HFFc6 (cell line): ENCODE measurements at places on chromosomes 5 and 9.

DNA sequence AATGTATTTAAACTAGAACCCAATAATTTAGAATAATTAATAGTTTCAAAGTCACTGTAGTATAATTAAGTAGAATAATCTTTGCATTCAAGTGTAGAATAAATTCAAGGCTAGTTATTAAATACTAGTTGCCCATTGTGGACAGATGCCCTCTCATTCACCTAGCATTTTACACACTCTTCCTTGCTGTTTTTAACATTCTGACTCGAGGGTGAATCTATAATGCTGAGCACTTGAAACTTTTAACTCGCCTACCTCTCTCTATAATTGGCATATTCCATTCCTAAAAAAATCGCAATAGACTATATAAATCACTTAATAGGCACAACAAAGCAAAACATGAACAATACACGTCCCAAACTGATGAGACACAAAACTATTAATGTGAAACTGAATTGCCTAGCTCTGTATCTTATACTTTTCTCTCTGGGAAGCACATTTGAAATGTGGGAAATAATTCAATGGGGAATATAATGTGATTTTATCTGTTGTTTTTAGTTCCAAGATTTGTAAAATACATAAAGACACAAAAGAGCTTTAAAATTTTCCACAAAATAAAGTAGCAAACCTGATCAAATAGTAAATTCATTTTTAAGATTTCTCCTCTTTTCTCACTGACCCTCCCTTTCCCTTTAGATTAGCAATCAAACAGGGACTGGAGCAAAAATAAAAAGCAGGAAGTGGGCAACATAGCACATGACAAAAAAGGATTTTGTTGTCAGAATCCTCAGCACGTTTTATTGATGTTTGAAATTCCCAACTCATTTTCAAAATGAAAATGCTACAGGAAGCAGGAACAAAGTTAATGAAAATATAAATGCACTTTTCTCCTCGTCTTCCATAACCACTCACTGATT lies 295.6 kb downstream of the PDE4D start:
- peaks cover 20% of the 10 kb centered on the region; the same call in 1 of the 2 replicates for H3K4me1 ChIP-seq
- H3K36me3 ChIP-seq: no peaks in the 10 kb centered on the region
- H3K27me3 ChIP-seq: 0 out of 2 replicates have a peak, but pooled peaks cover 2% of the 10 kb centered on the region
- peak overlapping the region; percentile 77 for H3K4me3 ChIP-seq
- no peak for DNase-seq

GRCh38 chr9:18496256-18497000 lies 22.5 kb downstream of the ADAMTSL1 start:
- H3K27ac ChIP-seq: peak overlapping the region; percentile 9; the same call in 1 of the 2 replicates
- peaks cover 37% of the 10 kb centered on the region for H3K4me1 ChIP-seq
- peaks cover 58% of the 10 kb centered on the region for H3K36me3 ChIP-seq
- H3K4me3 ChIP-seq: no peak overlapping the region

GRCh38 chr9:121299467-121300282 lies 31.7 kb downstream of the GSN start:
- peak overlapping the region; percentile 76 for H3K27ac ChIP-seq
- H3K36me3 ChIP-seq: peaks cover 17% of the 10 kb centered on the region
- H3K4me3 ChIP-seq: peak overlapping the region; percentile 83

DNA sequence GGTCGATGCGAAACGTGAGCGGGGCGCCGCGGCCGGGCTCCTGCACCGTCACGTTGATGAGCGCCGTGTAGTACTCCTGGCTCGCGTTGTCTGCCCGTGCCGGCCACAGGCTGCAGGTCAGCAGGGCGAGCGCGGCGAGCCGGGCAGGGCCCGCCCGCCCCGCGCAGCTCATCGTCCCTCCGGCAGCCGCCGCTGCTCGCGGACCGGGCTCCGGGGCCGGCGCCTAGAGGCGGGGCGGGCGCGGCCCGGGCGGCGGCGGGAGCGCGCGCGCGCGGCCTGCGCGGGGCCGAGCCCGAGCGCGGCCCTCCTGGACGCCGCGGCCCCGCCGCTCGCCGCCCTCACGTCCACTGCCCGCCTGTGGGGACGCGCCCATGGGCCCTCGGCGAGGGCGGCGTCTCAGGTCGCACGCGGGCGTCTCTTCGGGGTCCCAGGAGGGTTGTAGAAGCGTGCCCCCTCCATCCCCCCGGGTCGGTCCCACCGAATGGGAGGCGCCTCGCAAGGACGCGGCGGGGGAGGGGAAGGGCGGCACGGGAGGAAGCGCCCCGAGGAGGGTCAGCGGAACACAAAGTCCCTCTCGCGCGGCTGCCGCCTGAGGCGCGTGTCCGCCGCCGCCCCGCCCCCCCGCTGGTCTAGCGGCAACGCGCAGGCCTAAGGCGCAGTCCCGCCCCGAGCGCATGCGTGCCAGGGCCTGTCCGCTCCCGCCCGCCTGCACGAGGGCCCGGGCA lies at the start of gene RNF130:
TSS of gene RNF130 (minus strand) at position 229 of the 725 bp plus-strand sequence. CDS start at position 172, 57 bp downstream.
- peak within 1 kb of the TSS; percentile 73; the same call in 1 of the 2 replicates for H3K27ac ChIP-seq
- H3K4me1 ChIP-seq: no peaks in the 10 kb centered on the region
- peaks cover 11% of the 10 kb centered on the region for H3K27me3 ChIP-seq
- H3K36me3 ChIP-seq: peaks cover 4% of the 10 kb centered on the region; the same call in 1 of the 2 replicates
- peak; percentile 49 for DNase-seq

- H3K4me1 ChIP-seq: no peaks in the 10 kb centered on the region
- H3K36me3 ChIP-seq: no peaks in the 10 kb centered on the region
- H3K27me3 ChIP-seq: peaks cover 46% of the 10 kb centered on the region
- no peak overlapping the region for H3K27ac ChIP-seq
Observed at GRCh38 chr9:36831381-36832161, 202.5 kb downstream of the PAX5 start.

DNA sequence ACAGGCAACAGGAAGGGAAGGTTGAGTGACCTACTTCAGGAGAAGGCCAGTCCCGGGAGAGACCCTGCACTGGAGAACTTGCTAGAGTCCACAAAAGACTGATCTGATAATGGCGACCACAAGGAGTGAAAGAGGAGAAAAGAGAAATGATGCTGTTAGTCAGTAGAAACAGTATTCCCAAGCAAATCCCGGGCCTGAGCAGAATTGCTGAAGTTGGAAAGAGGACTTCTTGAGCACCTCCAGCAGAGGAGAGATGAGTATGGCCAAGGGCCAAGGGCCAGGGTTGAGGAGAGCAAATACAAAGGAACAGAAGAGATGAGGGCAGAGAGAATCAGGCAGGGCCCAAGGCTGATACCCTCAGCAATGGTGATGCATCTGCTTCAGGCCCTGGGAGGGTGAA lies 392.2 kb downstream of the EBF1 start:
- peaks cover 6% of the 10 kb centered on the region; the same call in 1 of the 2 replicates for H3K36me3 ChIP-seq
- no peak overlapping the region for H3K27ac ChIP-seq

DNA sequence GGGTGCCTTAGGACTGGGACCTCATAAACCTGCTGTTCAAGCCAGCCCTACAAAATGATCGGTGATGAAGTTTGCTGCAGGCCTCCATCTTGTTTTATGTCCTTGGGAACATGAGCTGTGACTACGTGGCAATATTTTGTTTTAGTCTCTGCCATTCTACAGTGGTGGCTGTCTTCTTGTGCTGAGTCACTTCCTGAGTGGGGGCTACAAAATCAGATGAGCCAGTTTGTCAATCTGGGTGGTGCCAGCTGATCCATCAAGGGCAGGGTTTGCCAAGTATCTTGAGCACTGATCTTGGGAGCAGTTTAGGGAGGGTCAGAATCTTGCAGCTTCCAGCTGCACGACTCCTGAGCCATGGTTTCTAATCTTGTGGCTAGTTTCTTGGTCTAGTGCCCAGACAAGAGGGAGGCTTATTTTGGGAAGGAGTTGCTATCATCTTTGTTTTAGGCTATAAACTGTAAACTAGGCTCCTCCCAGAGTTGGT lies 94.7 kb downstream of the YTHDC2 start:
- DNase-seq: no peak
- H3K4me1 ChIP-seq: peaks cover 20% of the 10 kb centered on the region
- H3K4me3 ChIP-seq: no peak overlapping the region
- H3K27me3 ChIP-seq: no peaks in the 10 kb centered on the region; the same call in 1 of the 2 replicates
- H3K36me3 ChIP-seq: no peaks in the 10 kb centered on the region

DNA sequence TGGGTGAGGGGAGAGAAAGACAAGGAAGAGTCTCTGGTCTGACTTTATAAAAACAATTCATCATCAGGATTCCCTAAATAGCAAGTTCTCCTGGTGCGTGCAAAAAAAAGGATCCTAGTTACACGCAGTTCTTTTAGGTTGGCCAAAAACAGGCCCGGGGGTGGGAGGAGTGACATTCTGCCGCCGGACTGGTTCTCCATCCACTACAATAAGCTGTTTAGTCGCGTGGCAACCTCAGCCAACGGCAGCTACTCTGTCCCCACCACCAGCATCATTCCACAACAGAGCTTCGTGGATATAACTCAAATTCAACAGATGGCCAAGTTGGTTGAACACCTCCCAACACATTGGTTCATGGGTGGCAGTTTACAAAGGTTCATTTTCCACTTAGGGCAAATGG lies 2.9 kb upstream of the FAM163B start:
- DNase-seq: no peak
- no peak overlapping the region for H3K4me3 ChIP-seq
- H3K4me1 ChIP-seq: no peaks in the 10 kb centered on the region

GRCh38 chr9:91577633-91578061 lies 154.0 kb upstream of the NFIL3 start:
- H3K27ac ChIP-seq: no peak overlapping the region
- no peaks in the 10 kb centered on the region for H3K36me3 ChIP-seq
- peaks cover 14% of the 10 kb centered on the region; the same call in 1 of the 2 replicates for H3K27me3 ChIP-seq
- no peak for DNase-seq
- H3K4me3 ChIP-seq: no peak overlapping the region
- no peaks in the 10 kb centered on the region for H3K4me1 ChIP-seq

- no peak overlapping the region for H3K4me3 ChIP-seq
- H3K27me3 ChIP-seq: no peaks in the 10 kb centered on the region; the same call in 1 of the 2 replicates
- H3K4me1 ChIP-seq: no peaks in the 10 kb centered on the region
- no peaks in the 10 kb centered on the region for H3K36me3 ChIP-seq
- no peak for DNase-seq
- no peak overlapping the region for H3K27ac ChIP-seq
Observed at GRCh38 chr5:83357621-83358231, 113.8 kb upstream of the VCAN start.

- peak; percentile 57 for DNase-seq
- peaks cover 41% of the 10 kb centered on the region for H3K4me1 ChIP-seq
- H3K27ac ChIP-seq: peak overlapping the region; percentile 71
- peaks cover 57% of the 10 kb centered on the region for H3K36me3 ChIP-seq
- H3K4me3 ChIP-seq: peak overlapping the region; percentile 28
- H3K27me3 ChIP-seq: no peaks in the 10 kb centered on the region; the same call in 1 of the 2 replicates
Observed at GRCh38 chr5:95773335-95774059, 42.4 kb downstream of the RHOBTB3 start.

DNA sequence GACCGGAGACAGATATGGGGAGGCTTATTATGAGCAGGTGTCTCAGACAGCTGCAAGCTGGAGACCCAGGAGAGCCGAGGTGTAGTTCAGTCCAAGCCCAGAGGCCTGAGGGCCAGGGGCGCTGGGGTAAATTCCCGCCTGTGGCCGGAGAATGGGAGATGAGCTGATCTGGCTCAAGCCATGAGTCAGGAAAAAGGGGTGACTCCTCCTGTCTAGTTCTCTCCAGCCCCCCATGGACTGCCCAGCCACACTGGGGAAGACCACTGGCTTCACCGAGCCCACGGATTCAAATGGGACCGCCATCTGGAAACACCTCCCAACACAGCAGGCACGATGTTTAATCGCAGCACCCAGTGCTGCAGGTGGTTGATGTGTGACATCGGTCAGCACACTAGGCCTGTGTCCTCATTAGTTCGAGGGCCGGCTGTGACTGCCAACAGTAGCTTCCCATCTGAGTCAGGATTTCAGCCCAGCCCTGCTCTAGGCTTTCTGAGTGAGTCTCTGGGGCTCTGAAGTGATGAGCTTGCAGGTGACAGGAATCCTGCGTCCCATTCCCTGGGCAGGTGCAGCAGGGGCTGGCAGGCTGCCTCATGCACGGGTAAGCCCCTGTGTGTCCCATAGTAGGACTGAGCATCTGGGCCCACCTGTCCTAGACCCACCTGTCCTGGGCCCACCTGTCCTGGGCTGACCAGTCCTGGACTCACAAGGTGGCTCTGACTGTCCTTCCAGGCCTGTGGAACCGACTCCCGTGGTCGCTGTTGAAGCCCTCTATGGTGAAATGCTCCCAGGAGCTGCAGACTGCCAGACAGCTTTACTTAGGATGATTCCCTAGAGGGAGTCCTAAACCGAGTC lies 49.7 kb downstream of the AHRR start:
- peaks cover 69% of the 10 kb centered on the region for H3K4me1 ChIP-seq
- no peak overlapping the region for H3K4me3 ChIP-seq
- peaks cover 6% of the 10 kb centered on the region for H3K27me3 ChIP-seq
